ENCODE measurements at places on chromosomes 4 and X.

- no peak for DNase-seq
These were observed 300.1 kb upstream of the SLC7A11 start for GRCh38 chr4:138542191-138542776.

- DNase-seq = no peak
These were observed 118.0 kb downstream of the MANBA start for GRCh38 chr4:102642631-102643298.

GRCh38 chrX:78618987-78619386, 40.1 kb downstream of the RTL3 start:
- DNase-seq = no peak

- no peak for DNase-seq
These were observed 240.1 kb downstream of the OPHN1 start for GRCh38 chrX:68193234-68193633.

GRCh38 chr4:75907966-75908365, 5.7 kb upstream of the PPEF2 start:
- DNase-seq = no peak

DNA sequence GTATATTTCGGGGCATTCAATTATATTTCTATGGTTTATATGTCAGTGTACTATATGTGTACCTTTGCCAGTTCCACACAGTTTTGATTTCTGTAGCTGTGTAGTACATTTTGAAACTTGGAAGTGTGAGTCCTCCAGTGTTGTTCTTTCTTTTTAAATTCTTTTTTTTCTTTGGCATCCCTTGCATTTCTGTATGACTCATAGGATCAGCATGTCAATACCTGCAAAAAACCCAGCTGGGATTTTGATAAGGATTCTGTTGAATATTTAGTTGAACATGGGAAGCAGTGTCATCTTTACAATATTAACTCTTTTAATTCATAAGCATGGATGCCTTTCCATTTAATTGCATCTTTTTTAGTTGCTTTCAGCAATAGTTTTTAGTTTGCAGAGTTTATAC, 100.0 kb downstream of the SH3BGRL start:
- DNase-seq = no peak

DNA sequence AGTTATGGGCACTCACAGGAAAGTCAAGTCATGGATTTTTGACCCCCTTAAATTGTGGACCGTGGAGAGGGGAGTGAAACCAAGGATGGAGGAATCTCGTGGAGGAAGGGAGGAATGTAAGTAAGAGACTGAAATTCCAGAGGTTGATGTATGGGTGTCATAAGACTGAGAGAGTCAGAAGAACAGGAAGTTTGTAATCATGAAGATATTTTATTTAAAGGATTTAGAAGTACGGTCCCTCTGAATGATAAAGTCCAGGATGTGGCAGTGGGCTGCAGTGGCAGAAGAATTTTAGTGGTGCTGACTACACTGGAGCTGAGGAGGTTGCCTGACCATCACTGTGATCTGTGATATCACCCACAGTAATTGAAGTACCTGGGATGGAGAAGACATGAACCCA, 57.8 kb downstream of the DCLK2 start:
- DNase-seq = no peak

- no peak for DNase-seq
These were observed 11.7 kb downstream of the MTTP start for GRCh38 chr4:99586322-99586721.

- no peak for DNase-seq
These were observed 209.9 kb downstream of the IQCM start for GRCh38 chr4:149605601-149606378.

DNA sequence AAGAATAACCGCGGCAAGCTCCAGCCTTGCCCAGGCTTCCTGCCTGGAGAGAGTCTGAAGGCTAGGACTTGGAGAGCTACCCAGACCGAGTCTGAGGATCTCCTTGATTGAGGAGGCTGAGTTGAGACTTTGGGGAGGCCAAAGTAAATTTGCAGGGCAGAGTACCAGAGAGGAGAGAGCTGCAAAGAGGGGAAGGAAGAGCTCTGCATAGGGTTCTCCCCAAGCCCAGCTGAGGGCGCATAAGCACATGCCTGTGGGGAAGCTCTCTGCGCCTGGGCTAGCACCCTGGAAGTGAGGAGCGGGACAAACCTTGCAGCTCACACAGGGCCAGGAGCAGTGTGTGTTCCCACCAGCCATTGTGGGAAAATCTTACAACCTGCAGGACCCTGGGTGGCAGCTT, 56.1 kb downstream of the FAM193A start:
- DNase-seq = no peak

DNA sequence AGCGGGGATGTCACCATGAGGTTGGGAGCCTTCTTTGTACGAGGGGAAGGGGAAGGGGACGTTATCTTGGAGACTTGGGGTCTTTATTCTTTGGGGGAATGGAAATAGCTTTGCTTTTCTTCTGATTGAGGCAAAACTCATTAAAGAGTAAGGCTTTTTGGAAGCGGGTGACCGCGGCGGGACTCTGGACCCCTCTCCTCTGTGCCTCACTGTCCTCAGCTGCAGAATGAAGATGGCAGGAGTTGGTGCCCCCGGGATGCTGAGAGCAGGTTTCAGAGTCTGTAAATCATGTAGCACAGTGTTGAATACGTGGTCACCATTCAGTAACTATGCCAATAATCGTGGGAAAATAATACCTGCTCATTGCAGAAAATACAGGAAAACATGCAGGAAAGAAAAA, 32.1 kb downstream of the HTT-AS start:
- DNase-seq = no peak

GRCh38 chrX:120680090-120680489, 50.2 kb upstream of the C1GALT1C1 start:
- no peak for DNase-seq

- DNase-seq = peak; percentile 31
These were observed 72.9 kb downstream of the MED28 start for GRCh38 chr4:17687237-17687857.

DNA sequence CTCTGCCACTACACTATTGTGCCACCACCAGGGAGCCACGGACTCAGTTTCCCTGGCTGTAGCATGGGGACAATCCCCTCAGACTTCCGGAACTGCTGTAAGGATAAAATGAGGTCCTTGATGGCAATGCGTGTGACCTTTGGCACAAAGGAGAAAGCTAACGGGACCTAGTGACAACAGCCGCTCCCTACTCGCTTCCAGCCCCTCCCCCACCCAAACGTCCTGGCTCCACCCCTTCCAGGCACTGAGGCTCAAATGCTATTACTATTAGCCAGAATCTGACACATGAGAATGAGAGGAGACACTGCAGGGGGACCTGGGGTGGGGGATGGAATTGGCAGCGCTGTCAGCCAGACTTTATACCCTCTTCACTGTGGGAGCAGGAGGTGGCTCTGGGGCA, 5.4 kb upstream of the DUSP9 start:
- no peak for DNase-seq

- DNase-seq = no peak
These were observed 345.7 kb upstream of the HS3ST1 start for GRCh38 chr4:11774346-11774745.

GRCh38 chr4:55089916-55090315, 35.5 kb downstream of the KDR start:
- DNase-seq = no peak

- no peak for DNase-seq
These were observed 34.1 kb downstream of the ANXA3 start for GRCh38 chr4:78585633-78586032.

DNA sequence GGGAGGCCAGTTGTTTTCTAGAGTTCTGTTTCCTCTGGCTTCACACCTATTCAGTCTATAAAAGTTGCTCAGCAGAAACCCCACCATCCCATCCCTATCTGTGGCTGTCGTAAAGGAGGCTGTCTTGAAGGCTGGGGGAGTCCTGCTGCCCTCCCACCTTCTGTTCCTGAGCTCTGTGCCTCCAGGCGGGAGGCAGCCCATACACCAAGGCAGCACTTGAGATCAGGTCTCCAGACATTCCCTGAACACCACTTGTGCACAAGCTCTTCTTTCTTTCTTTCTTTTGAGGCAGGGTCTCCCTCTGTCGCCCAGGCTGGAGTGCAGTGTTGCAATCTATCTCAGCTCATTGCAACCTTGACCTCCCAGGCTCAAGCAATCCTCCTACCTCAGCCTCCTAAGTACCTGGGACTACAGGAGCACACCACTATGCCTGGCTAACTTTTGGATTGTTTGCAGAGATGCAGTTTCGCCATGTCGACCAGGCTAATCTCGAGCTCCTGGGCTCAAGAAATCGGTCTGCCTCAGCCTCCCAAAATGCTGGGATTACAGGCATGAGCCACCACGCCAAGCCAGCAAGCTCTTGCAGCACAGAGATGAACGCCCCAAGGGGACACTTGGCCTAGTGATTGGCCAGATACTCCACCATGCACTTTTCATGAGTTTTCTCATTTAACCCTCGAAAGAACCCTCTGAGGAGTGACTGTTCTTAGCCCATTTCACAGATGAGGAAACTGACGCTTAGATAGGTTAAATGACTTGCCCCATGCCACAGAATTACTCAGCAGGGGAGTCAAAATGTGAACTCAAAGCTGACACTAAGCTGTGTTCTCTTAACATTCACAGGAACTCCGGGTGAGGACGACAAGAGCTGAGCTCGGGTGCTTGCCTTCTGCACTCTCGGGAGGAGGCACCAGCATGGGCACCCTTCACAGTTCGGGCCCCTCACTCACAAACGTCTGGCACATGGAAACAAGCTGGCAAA, 55.8 kb upstream of the ENPP6 start:
- no peak for DNase-seq

DNA sequence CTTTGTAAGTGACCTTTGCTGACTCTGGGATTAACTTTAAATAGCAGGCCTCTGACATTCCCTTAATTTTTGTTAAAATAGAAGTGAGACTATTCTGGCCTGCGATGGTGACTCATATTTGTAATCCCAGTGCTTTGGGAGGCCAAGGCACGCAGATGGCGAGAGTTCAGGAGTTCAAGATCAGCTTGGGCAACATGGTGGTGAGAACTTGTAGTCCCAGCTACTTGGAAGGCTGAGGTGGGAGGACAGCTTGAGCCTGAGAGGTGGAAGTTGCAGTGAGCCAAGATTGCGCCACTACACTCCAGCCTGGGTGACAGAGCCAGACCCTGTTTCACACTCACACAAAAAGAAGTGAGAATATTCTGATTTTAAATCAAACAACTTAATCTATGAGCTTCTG, 27.3 kb downstream of the ZNF330 start:
- no peak for DNase-seq

- DNase-seq = no peak
These were observed 208.6 kb downstream of the UNC5C start for GRCh38 chr4:95340191-95340590.
